ENCODE measurements at places on chromosomes 6 and 20.

DNA sequence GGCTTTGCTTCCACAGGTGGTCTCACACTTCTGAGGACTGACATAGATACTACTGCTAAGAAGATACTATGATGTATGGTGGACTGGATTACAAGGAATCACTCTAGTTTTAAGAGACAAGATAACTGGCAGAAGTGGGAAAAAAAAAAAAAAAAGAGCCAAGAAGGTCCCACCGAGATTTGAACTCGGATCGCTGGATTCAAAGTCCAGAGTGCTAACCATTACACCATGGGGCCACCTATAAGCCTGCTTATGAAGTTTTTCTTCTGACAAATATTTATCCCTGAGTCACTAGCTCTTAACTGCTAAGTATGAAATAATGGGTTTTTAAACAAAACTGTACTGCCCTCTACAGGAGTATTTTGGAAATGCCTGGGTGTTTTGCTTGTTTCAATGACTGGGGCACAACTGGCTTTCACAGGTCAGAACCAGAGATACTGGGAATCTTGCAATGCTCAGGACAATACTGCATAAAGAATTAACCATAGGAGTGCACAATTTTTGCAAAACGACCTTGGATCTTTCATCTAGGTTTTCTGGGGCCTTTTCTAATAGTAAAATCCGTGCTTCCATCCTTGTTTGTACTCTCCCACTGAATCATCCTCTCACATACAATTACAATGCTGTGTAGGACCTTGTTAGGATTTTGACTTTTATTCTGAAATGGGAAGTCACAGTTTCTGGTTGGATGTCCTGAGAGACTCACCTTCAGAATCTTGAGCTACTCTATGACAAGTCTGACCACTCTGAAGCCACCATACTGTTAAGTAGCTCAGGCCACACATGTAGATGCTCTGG, 116.3 kb downstream of the OR2B2 start:
- peak; percentile 93 for DNase-seq

GRCh38 chr6:147003186-147003585, 201.0 kb upstream of the STXBP5 start:
- no peak for DNase-seq

- no peak for DNase-seq
Measured at GRCh38 chr6:67896476-67896875, 738.6 kb upstream of the ADGRB3 start.

GRCh38 chr6:14903176-14904038, 342.5 kb upstream of the JARID2 start:
- no peak for DNase-seq

DNA sequence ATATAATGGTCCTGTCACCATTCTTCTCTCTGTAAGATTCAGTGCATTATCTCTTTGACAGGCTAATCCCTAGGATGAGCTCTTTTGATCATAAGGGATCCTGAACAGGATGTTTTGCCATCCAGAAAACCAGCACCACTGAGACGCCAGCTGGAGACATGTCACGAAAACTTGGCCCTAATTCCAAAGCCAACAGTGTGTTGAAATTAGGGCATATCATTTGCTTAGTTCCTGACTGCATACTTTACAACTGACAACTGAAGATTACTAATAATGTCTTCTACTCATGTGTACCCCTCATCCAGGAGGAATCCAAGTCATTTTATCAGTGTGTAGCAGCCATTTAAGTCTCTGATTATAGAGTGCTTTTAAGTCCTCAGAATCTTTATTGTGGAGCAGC, 243.6 kb downstream of the KCNQ5 start:
- no peak for DNase-seq

- no peak for DNase-seq
Measured at GRCh38 chr20:56903421-56903820, 274.3 kb downstream of the TFAP2C start.

DNA sequence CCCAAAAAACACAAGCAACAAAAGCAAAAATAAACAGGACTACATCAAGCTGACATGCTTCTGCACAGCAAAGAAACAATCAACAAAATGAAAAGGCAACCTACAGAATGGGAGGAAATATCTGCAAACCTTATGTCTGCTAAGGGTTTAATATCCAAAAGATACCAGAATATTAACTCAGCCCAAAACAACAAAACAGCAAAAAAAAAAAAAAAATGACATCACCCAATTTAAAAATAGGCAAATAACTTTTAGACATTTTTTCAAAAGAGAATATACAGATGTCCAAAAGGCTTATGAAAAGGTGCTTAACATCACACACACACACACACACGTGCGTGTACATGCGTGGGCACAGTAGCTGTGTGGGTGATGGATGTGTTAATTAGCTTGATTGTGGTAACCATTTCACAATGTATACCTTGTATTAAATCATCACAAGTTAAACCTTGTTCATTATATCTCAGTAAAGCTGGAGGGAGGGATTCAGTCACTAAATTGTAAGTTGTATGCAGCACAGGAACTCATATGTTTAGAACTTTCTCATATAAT, 52.4 kb downstream of the QKI start:
- no peak for DNase-seq

- no peak for DNase-seq
Measured at GRCh38 chr6:39230654-39231035, 1.4 kb upstream of the KCNK5 start.

- no peak for DNase-seq
Measured at GRCh38 chr6:43699564-43700186, 12.1 kb upstream of the MRPS18A start.

- no peak for DNase-seq
Measured at GRCh38 chr6:158552796-158553138, 7.1 kb upstream of the TMEM181 start.

GRCh38 chr6:109515781-109516409, 32.9 kb upstream of the ZBTB24 start:
- DNase-seq = peak; percentile 27

- no peak for DNase-seq
Measured at GRCh38 chr6:11251553-11252360, 19.3 kb upstream of the NEDD9 start.

DNA sequence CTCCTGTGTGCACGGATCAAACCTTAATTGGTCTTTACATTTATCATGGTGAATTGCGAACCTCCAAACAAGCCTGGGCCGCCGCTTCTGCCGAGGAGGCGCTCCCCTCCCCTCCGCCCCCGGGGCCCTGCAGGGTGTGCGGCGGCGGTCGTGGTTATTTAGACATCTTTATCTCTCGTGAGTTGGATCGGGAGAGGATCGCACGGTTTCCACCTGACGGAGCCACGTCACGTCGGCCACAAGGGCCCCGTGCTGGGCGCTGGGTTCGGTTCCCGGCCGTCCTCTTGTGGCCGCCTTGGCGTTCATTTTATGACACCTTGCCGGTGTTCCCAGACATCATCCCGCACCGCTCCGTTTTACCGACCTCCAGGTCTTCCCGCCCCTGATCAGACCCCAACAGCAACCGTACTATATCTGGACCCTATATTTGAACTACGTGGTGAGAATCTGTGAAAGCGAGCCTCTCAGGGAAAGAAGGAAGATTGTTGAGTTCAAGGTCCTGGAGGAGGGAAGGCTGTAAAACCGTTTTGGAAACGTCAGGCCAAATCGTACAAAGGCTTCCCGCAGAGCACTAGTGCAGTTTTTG, 1.3 kb upstream of the CNR1 start:
- DNase-seq = no peak

- no peak for DNase-seq
Measured at GRCh38 chr20:61909028-61909427, 156.7 kb downstream of the TAF4 start.

DNA sequence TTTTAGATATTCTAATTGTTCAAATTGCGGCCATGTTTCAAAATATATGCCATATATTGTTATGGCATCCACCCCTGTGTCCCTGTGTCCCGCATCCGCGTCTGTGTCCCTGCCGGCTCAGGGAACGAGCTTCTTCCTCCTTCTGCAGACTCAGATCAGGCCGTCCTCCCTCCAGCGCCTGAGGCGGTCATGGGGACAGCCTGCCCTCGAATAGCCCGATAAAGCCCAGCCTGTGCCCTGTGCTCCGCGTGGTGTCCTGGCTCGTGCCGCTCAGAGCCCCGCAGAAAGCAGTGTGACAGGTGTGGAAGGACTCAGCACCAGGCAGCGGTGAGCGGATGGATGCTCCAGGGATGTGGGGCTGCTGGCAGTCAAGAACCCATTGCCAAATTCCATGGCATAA, 663.4 kb upstream of the DEFB115 start:
- no peak for DNase-seq

GRCh38 chr6:12116978-12117377, 104.9 kb downstream of the HIVEP1 start:
- DNase-seq = no peak

GRCh38 chr20:22626496-22626895, 42.1 kb upstream of the FOXA2 start:
- no peak for DNase-seq

DNA sequence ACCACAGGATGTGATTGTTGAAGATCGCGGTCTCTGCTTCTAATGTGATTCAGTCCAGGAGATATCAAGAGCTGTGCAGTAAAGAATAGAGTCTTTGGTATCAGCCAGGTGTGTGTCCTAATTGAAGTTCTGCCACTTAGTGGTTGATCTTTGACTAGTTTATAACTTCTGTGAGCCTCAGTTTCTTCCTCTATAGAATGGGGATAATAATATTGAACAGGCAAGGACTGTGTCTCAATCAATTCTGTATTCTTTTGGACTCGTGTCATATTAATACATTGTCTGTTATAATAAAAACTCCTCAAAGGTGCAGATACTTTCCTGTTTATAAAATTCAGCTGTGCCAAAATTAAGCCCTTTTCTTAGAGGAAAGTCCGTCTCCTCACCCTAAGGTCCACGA, 23.1 kb upstream of the NCOA6 start:
- no peak for DNase-seq

GRCh38 chr20:755941-756340, 12.4 kb downstream of the SLC52A3 start:
- DNase-seq = no peak

GRCh38 chr20:59723108-59723500, 118.8 kb downstream of the PHACTR3 start:
- DNase-seq = no peak

DNA sequence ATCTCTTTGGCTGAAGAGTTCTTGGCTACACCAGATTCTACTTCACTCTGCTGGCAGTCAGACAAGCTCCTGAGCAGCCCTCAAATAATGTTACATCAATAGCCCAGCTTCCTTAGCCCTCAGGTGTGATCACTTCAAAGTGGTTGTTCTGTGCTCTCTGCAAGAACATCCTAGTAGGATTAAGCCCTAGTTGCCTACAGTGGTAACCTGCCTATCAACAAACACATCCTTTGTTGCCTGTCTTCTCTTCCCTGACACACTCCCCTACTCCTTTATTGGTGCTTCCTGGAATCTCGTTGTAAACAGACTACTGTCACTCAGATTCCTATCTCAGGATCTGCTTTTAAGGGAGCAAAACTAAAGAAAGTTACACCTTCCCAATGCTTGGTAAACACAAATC, 45.1 kb upstream of the TASP1 start:
- no peak for DNase-seq

DNA sequence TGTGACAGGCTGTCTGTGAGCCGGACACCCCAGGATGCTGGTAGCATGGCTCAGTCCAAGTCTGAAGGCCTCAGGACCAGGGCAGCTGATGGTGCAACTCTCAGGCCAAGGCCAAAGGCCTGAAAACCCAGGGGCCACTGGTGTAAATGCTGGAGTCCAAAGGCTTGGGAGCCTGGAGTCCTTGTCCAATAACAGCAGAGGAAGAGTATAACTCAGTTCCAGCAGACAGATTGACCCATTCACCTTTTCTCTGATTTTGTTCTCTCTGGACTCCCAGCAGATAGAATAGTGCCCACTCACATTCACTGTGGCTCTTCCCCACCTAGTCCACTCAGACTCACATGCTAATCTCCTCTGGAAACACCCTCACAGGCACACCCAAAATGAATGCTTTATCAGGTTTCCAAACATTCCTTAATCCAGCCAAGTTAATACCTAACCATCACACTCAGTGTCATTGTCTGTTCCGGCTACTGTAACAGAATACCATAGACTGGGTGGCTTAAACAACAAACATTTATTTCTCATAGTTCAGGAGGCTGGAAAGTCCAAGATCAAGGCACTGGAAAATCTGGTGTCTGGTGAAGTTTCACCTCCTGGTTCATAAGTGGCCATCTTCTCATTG, 5.0 kb upstream of the TRAF3IP2 start:
- no peak for DNase-seq

DNA sequence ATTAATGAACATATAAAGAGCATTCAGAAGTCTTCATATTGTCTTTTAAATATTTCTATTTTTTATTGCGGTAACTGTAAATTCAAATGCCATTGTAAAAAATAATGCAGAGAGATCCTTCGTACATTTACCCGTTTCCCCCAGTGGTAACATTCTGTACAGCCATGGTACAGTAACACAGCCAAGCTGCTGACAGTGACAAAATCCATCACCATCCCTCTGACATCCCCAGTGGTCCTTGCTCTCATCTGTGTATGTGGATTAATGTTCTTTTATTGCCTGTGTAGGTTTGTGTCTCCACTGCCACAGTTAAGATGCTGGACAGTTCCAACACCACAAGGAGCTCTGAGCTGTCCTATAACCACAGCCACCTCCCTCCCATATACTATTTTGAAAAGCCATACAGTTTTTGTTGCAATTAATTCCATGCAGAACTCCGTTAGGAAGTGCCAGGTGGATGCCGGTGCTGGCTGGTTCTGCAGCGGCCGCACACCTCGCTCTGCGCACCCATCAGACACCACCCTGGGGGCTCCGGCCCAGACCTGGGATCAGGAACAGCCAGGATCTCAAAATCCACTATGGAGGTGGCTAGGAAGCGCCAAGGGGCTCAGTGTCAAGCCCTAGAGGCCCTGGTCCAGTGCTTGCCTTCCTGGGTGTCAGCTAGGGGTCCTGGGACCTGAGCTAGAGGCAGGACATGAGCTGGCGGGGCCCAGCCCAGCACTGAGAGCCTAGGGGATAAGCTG, 93.1 kb upstream of the PMEPA1 start:
- no peak for DNase-seq

DNA sequence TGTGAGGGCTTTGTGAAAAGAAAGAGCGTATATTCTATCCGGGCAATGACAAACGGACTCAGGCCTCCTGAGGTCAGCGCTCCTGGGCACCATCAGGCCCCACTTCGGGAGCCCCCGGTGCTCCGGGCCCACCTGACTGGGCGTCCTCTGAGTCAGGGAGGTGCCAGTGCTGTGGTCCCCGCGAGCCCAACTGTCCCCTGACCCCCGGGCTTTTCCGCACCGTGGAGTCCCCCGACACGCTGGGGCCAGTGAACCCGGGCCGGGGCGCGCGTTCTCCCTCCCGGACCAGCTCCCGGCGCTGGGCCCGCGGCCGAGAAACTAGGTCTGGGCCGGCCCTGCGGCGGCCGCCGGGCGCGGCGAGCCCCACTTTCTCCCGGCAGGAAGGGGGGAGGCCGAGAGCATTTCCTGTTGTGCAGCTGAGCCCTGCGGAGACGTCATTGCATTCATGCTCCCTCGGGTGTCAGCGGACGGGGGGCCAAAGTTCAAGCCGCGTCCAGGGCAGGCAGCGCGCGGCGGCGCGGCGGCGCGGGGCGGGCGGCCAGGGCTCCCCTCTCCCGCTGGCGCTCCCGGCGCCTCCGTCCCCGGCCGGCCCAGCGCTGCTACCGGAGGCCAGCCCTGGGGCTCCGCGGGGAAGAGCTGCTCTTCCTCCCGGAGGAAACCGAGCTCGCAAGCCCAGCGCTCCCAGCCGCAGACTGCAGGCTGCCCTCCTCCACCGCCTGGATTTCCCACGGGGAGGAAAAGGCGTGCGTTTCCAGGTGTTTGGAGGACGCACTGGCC, 18.3 kb downstream of the HIVEP2 start:
- peak; percentile 68 for DNase-seq

GRCh38 chr6:139920027-139920775, 545.8 kb upstream of the CITED2 start:
- DNase-seq = no peak

Data from CD4-positive, alpha-beta T cell treated with Interleukin-2 at 100 ng/mL for 4 hours (primary cell).